ENCODE measurements at places on chromosomes 7 and 10.
A peak's percentile ranks its signal among the peaks of the same experiment; 100 is the strongest.

DNA sequence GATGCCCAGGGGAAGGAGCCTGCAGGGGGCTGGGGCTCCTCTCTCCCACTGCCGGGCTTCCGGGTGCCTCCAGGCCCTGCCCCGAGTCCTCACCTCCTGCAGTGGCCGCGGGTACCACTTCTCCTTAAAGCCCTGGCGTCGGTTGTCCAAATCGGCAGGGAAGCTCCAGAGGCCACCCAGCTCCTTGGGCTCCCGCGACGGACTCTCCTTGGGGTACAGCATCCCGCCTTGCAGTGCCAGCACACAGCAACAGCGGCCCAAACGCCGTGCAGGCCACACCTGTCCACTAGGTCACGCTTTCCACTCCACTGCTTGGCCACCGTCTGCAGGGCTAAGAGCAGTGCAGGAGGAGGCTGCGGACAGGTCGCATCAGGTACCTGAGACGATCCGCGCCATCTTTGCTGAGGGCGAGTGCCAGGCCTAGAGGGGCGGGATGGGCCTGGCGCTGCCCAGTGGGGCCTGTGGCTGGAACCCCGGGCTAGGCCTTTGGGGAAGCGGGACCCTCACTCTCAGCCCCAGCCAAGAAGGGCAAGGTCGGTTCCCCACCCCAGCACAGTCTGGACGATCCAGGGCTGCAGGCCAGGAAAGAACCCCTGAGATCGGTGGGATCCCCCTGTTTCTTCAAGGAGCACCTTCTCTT lies 47.7 kb upstream of the ZNF479 start:
- DNase-seq, result no peak

DNA sequence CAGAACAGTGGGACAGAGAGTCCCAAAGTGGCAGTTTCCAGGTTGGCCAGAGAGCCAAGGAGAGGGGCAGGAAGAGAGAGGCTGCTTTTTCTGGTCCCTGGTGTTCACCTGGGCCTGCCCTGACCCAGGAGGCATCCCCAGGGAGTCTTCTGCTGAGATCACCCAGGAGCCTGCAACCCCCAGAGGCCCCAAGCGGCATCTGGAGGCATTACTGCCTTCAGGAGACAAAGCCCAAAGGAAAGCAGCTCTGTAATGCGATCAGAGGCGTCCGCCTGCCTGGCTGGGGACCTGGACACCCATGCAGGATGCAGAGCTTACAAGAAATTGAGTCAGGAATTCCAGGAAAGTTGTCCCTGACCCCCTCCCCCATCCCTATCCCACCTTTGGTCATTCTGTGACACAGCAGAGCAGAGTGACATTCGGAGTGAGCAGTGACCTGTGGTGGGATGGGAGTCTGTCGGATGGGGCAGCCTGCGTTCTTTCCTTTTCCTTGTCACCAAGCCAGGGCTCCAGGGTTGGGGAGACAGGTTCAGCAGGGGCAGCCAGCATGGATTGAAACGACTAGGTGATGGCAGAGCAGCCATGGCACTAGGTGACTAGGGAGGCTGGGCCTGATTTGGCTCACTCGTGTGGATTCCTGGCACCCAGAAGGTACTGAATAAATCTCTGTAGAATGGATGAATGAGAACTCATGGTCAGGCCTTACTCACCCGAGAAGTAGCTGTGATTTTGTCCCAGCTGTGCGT lies 10.4 kb downstream of the UNC5B start:
- DNase-seq, result no peak

GRCh38 chr10:128009372-128010126 lies 102.6 kb downstream of the PTPRE start:
- no peak for DNase-seq

GRCh38 chr10:11898372-11899066 lies 75.4 kb downstream of the PROSER2 start:
- no peak for DNase-seq

- peak; percentile 42 for DNase-seq
Measured at GRCh38 chr7:157474685-157475084, 137.9 kb downstream of the DNAJB6 start.

- no peak for DNase-seq
Measured at GRCh38 chr10:98832738-98833137, 386.0 kb upstream of the HPS1 start.

DNA sequence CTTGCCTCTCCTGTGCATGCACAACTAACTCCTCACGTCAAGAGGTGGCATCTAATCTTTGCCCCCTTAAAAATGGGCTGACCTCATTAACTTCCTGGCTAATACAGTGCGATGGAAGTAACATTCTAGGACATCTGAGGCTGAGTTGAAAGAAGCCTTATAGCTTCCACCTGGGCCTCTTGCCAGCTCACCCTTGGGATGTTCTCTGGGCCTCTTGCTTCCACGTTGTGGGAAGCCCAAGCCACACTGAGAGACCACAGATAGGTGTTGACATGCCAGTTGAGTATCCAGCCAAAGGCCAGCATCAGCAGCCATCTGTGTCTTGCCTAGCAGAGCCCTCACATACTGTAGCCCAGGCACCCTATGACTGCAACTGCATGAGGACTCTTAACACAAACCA lies 60.8 kb upstream of the GDF10 start:
- DNase-seq, result no peak

DNA sequence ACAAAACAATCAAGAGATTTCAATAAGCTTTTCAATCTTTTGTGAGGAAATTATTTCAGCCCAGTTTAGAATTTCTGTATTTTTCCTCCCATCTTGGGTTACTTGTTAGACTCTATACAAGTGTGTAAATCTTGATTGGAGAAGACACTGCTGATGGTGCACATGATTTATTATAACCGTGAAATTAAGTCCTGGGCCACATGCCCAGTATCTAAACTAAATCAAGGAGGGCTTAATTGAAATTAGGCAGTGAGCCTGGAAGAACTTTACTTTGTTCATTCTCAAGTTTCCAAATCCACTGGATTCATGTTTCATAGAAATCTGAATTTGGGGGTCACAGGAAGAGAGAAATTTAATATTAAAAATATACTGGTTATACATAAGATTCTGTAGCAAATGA lies 44.5 kb downstream of the CSTF2T start:
- DNase-seq, result no peak

DNA sequence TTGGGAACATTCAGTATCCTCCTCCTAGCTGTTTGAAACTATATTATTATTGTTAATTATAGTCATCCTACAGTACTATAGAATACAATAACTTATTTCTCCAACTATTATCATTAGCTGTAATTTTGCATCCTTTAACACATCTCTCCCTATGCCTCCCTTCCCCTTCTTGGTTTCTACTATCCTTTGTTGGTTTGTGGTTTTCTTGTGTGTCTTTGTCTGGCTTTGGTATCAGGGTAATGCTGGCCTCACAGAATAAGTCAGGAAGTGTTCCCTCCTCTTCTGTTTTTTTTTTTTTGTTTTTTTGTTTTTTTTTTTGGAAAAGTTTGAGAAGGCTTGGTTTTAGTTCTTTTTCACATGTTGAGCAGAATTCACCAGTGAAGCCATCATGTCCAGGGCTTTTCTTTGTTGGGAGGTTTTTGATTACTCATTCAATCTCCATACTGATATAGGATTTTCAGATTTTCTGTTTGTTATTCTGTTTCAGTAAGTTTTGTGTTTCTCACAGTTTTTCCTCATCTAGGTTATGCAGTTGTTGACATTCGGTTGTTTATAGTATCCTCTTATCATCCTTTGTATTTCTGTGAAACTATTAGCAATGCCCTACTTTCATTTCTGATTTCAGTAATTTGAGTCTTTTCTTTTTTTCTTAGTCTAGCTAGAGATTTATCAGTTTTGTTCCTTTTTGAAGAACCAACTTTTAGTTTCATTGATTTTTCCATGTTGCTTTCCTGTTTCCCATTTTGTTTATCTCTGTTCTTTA lies 21.6 kb downstream of the C1GALT1 start:
- DNase-seq, result no peak

GRCh38 chr7:82317257-82317721 lies 126.3 kb downstream of the CACNA2D1 start:
- DNase-seq, result no peak

- peak; percentile 9 for DNase-seq
Measured at GRCh38 chr10:3222068-3222467, 49.5 kb upstream of the PITRM1 start.

GRCh38 chr7:115178835-115179234 lies 256.9 kb downstream of the MDFIC start:
- no peak for DNase-seq

GRCh38 chr7:31333291-31333690 lies 7.2 kb downstream of the NEUROD6 start:
- no peak for DNase-seq

DNA sequence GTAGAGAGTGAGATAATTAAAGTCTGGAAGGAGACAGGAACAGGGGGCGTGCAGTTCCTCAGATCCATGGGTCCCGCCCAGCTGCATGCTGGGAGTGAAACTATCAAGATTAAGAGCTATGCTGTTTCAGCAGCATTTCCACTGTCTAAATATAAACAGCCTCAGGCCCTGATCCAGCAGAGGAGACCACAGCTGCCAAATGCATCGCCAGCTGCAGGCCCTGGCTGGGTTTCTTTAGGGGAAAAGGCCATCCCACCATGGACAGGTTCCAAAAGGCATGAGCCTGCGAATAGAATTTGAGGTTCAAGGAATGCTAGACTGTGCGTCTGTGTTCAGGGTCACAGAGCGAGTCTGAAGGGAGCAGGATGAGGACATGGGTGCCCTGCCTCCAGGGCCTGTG lies 411.4 kb downstream of the PAXIP1 start:
- no peak for DNase-seq

- DNase-seq, result no peak
Measured at GRCh38 chr7:40599836-40600235, 465.0 kb downstream of the SUGCT start.

- no peak for DNase-seq
Measured at GRCh38 chr10:110571093-110571743, 3.7 kb downstream of the SMC3 start.

DNA sequence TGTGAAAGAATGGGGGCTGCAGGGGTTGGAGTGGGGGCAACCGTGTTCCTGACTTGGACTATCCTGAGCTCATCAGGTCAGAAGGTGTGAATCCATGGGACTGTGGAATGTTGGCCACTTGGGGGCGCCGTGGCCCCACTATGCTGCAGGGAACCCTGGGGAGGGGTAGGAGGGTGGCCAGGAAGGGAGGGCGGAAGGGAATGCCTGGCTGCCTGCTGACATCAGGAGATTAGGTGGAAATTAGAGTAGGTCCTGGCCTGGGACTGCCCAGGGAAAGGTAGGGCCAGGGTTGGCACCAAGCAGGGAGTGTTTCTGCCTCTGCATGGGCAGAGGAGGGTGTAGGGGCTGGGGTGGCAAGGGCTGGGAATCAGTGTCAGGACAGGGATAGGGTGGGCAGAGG lies 65.8 kb upstream of the PRSS58 start:
- DNase-seq, result peak; percentile 42

All from ELR (cell line).